Ovary (tissue), 10 donors: ENCODE measurements at places on chromosomes 1 and 21. TPM values are rescaled to one million over a fixed set of nuclear protein-coding genes. Genes with fewer than 3 reads are reported as not detected.

Gene TMPRSS2
- 2.4 TPM for total RNA-seq

Gene WNT9A
- total RNA-seq = 7.2 TPM

Gene DMBX1
- not detected for total RNA-seq

Gene WNT3A
- not detected for total RNA-seq

Gene SLAMF6
- total RNA-seq = 0.13 TPM

- DNase-seq = no peak
Observed at GRCh38 chr1:3522564-3523265, 68.2 kb downstream of the ARHGEF16 start.

- DNase-seq = no peak
Observed at GRCh38 chr1:24501371-24502064, 1.1 kb upstream of the RCAN3 start.

GRCh38 chr1:157880621-157881020, 39.0 kb upstream of the CD5L start:
- DNase-seq = no peak
